ENCODE measurements at places on chromosomes 1 and 21.

DNA sequence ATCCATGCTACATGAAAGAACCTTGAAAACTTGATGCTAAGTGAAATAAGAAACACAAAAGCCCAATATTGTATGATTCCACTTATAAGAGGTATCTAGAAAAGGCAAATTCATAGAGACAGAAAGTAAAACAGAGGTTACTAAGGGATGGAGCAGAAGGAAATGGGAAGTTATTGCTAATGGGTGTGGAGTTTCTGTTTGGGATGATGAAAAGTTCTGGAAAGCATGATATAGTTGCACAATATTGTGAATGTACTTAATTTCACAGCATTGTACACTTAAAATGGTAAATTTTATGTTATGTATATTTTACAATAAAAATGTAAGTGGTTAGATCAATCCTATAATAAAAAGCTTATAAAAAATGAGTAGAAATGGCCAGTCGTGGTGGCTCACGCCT lies 1.6 kb upstream of the NECAP2 start:
- no peak for DNase-seq

DNA sequence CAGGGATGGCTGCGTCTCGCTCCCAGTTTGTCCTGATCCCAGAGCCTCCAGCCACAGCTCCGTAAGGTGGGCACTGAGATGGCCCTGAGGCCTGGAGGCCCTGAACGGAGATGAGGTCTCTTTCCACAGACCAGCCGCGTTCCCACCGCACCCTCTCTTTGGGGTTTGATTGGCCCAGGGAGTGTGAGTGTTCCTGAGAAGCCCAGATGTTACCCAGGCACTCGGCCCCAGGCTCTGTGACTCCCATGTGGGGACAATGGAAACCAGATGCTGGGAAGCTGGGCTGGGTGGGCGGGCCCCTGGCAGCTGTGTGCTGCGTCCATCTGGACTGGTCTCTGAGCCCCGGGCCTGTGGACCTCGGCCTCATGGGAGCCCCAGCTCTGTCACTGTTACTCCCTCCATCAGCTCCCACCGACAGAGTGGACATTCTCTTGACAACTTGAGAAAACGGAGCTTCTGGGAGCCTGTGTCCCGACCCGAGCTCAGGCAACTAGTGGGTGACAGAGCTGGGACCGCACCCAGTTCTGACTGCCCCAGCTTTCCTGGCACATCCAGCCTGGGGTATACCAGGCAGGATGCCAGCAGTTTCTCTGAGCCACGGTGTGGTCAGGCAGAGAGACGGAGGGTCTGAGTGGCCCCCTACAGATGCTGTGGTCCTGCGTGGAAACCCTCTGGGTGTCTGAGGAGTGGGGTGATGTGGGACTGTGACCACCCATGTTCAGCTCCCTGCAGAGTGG lies 9.8 kb upstream of the COL6A1 start:
- DNase-seq, result peak; percentile 57

GRCh38 chr21:32207406-32207716 lies 71.5 kb downstream of the MIS18A start:
- DNase-seq, result no peak

DNA sequence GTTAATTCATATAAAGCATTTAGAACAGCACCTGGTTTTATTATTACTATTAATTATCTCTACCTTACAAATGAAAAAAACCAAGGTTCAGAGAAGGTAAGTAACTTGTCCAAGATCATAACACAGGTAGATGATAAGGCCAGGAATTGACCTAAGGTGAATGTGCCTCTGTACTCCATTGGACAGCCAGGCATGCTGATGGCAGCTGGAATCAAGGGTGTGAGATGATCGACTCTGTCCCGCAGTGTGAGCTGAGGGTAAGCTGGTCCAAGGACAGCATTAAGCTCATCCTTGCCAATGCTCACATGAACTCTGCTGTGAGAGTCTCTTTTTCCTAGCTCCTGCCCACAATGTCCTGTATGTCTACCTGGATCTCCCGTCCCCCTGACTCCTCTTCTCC lies 58.4 kb downstream of the DMAP1 start:
- DNase-seq, result no peak

- no peak for DNase-seq
These were observed 5.3 kb upstream of the EVA1B start for GRCh38 chr1:36328713-36329112.

GRCh38 chr1:170503665-170504064 lies 28.3 kb upstream of the GORAB start:
- no peak for DNase-seq

GRCh38 chr1:183097438-183098051 lies 74.3 kb downstream of the LAMC1 start:
- no peak for DNase-seq

GRCh38 chr1:97271916-97272788 lies 550.6 kb downstream of the PTBP2 start:
- DNase-seq, result no peak

- no peak for DNase-seq
These were observed 148.5 kb downstream of the GDAP2 start for GRCh38 chr1:117780687-117781475.

DNA sequence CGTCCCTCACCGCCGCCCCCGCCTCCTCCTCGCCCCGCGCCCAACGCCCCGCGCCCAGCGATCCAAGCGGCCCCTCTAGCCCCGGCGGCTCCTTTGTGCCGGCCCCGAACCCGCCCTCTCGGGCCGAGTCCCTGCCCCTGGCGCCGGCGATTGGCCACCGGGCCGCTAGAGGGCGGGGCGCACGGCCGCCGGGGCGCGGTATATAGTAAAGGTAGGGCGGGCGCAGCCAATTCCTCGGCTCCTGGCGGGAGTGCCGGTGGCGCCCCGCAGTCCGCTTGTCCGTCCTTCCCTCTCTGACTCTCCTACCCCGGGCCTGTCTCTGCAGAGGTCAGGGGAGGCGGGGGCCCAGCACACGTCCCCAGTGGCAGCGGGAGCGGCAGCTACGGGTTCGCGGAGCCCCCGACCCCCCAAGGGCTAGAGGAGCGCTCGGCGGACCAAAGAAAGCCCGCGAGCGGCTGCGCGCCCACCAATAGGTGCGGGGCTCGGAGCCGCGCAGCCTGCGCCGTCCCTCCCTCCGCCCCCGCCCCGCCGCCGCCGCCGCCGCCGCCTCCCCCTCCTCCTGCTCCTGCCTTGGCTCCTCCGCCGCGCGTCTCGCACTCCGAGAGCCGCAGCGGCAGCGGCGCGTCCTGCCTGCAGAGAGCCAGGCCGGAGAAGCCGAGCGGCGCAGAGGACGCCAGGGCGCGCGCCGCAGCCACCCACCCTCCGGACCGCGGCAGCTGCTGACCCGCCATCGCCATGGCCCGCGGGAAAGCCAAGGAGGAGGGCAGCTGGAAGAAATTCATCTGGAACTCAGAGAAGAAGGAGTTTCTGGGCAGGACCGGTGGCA lies at the start of gene ATP1B1:
Gene ATP1B1, plus strand, starts transcription at position 596 of the 826 bp plus-strand sequence. Its CDS starts 140 bp downstream, at position 736.
- peak; percentile 93 for DNase-seq

- no peak for DNase-seq
These were observed 14.2 kb downstream of the TXNIP start for GRCh38 chr1:145982010-145982723.

DNA sequence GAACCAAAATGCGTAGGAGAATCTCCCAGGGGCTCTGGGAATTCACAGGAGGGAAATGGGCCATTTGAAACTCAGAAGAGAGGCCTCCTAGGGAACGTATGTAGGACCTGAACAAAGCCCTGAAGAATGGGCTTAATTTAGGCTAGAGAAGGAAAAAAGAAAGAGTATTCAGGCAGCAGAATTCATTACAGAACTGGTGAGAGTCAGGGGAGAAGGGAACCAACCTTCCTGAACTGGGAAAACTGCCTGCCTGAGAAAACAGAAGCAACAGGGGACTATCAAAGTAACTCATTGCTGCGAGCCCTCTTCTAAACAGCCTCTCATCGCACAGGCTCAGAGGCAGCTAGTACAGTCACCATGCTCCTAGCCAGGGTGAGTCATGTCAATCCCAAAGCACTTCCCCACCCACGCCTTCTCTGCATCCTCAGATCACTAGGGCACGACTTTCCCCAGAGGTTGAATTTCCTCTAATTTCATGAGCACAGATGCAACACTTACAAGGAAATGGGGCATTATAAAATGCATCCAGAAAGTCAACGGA lies 98.1 kb downstream of the ADSS2 start:
- peak; percentile 67 for DNase-seq

GRCh38 chr1:35714921-35715567 lies 3.6 kb downstream of the C1orf216 start:
- DNase-seq, result no peak

DNA sequence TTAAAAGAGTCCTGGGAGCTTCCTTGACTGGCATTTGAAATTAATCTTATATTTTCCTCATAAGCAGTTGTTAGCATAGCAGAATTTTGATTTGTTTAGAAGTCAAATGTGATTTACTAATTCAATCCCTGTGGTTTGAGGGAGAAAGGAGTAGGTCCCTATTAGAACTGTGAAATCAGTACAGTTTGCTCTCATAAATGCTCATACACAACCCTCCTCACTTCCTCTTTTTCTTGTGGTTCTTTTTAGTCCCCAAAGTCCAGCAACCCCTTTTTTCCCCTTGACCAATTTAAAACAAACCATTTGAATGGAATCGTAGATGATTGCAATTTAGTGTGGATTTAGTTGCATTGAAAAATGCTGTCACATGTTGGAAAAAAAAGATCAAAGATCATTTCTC lies 9.2 kb upstream of the IFI44 start:
- DNase-seq, result no peak

GRCh38 chr1:231612393-231613089 lies 14.0 kb upstream of the DISC1 start:
- DNase-seq, result peak; percentile 63

DNA sequence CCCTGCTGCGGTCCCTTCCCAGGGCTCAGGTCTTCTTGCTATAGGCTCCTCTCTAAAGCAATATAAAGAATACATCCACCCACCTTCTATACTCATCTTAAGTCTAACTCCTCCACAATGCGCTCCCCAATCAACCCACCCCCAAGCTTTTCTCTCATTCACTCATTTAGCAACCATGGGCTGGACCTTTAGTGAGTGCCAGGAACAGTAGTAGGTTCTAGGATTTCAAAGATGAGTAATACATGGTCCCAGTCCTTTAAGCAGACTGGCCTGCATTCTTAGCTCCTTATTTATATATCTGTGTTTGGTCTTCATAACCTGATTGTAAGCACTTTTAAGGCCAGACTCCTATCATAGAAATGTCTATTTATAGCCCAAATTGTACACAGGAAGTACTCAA lies 5.9 kb downstream of the CAMK1G start:
- no peak for DNase-seq

GRCh38 chr1:112063781-112064728 lies 74.6 kb upstream of the KCND3 start:
- no peak for DNase-seq

GRCh38 chr1:238608144-238608543 lies 717.4 kb upstream of the ZP4 start:
- DNase-seq, result no peak

All from lower lobe of right lung (tissue), 2 donors.